AG08396 (cell line): ENCODE measurements at places on chromosomes 11 and 22.

DNA sequence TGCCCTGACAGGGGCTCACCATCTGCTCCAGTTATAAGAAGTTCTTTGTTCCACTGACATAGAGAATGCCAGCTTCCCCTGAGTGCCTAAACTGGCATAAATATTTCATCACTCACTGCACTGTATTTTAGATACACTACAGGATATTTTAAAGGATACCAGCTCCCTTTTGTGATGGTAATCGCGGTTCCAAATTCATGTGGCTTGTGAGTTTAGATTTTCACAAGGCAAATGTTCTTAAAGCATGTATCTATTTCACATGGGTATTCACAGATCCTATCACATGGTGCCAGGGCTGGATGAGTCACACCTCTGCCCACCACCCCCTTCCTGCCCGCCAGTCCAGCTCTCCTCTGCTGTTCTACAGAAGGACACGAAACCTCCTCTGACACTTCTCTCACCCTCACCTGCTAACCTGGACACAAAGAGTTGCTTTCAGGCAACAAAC lies 105.5 kb downstream of the KCNC1 start:
- DNase-seq = no peak

GRCh38 chr11:94283678-94284077 lies 20.7 kb upstream of the IZUMO1R start:
- no peak for DNase-seq

GRCh38 chr11:118804094-118804493 lies 13.1 kb upstream of the DDX6 start:
- no peak for DNase-seq

DNA sequence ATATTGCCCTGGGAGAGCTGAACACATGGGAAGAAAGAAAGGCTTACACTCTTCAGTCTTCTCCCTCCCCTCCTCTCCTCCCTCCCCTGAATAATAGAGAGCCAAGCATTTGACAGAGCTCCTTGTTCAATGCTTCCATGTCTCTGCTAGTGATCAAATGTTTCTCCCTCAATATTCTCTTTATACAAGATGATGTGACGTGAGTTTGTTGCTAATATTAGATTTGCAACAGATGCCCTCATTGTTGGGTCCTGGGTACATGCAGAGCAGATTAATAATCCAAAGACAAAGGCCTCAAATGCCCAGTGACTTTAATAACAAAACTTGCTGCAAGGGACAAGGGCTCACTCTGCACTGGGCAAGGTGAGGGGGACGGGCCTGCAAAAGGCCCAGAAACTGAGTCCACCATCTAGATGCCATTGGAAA lies 7.1 kb upstream of the ENDOD1 start:
- DNase-seq = no peak

DNA sequence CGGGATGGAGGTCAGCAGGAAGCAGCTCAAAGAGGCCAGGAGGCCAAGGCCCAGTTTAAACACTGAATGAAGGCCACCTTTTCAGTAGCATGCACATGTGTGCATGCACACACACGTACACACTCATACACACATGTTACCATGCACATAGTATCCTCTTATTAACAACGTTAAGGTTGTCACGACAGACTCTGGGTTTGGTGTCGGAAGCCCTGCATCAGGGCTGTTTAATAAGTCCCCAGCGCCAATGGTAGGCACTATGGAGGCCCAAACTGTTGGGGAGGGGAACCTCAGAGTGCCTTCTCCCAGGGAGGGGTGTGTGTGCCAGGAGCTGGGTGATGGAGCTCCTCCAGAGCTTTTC lies 39.5 kb upstream of the ADA2 start:
- no peak for DNase-seq
